ENCODE measurements at places on chromosomes 7 and 10. TPM values are rescaled to one million over a fixed set of nuclear protein-coding genes. Genes with fewer than 3 reads are reported as not detected.

C10orf53 gene
- total RNA-seq = not detected

DNA sequence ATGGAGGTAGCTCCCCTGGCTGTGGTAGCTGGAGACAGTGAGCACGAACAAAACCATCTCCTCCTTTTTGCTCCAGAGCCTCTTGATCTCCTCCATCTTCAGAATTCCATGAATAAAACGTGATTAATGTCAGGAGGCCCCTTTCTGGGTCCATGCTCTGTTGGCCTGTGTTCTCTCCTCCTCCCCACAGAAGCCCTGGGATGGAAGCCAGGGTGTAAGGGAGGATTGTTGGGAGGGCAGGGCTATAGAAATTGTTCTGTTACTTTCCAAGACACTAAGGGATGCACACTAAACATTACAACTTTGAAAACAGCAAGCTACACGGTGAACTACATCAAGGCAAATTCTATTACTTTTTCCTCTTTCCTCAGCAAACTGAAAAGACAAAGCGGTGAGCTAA lies 96.3 kb downstream of the RNF216 start:
- DNase-seq = no peak

GRCh38 chr10:6037422-6037821 lies 24.7 kb downstream of the IL2RA start:
- DNase-seq = peak; percentile 22

DNA sequence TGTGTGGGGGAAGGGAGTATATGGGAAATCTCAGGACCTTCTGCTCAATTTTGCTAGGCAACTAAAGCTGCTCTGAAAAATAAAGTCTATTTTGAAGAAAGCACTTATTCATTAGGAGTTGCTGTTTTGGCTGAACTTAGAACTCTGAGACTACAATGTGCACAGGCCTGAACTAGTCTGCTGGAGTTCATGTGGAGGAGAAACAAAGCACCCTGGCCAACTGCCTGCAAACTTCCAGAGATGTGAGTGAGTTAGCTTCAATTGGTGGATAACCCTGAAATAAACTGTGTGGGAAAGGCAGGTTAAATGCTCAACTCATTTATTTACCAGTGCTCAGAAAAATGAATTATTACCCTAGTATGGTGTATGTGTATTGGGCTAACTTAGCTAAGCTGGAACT lies 17.3 kb upstream of the FAM241B start:
- no peak for DNase-seq

GRCh38 chr10:130369645-130370381 lies 233.6 kb downstream of the GLRX3 start:
- no peak for DNase-seq

DNA sequence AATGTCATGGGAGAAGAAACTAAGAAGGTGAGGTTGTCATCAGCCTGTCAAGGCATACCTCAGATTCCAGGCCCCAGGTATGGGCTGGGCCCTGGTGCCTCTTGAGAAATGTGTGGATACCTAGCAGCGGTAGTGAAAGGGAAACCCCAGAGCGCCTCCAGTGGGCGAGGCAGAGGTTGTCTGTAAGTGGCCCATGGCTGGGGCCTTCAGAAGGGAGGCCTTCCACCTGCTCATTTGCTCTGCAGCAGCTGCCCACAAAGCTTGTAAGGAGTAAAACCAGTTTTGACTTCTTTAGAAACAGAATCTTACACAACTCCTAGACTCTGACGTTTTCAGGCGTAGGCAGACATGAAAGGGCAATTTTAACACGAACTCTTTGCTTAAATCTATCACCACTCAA lies 509.9 kb downstream of the PARD3 start:
- DNase-seq = no peak

- DNase-seq = no peak
Observed at GRCh38 chr7:115146148-115146547, 224.3 kb downstream of the MDFIC start.

STMP1 gene
- total RNA-seq = 29.7 TPM

GRCh38 chr7:22858640-22859561 lies 36.3 kb upstream of the TOMM7 start:
- DNase-seq = no peak

GRCh38 chr7:124536156-124536762 lies 229.3 kb downstream of the GPR37 start:
- DNase-seq = no peak

- DNase-seq = no peak
Observed at GRCh38 chr10:60042262-60042661, 135.9 kb upstream of the CCDC6 start.

DNA sequence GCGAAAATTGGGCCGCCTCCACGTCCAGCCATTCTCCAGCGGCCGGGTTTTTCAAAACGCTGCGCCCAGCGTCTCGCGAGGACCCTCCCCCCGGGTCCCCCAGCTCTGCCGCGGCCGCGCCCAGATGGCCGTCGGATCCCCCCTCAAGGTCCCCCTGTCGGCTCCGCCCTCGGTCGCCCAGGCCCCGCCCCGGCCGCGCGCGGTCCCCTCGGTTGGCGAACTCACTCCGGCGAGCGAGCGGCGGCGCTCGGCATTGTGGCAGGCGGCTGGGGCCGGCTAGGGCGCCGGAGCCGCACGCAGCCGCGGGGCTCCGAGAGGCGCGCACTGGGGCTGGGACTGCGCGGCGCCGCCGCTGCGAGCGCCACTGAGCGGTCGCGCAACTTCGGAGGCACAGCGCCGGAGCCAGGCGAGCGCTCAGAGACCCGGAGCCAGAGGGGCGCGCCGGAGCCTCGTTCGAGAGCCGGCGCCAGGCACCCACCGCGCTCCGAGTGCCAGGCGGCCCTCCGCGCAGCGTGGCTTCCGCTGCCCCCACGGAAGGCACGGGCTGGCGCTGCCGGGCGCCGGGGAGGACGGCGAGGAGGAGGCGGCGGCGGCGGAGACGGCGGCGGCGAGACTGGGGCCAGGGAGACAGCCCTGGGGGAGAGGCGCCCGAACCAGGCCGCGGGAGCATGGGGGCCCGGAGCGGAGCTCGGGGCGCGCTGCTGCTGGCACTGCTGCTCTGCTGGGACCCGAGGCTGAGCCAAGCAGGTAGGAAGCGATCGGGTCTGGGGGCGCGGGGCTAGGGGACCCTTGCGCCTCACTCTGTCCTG lies at the start of gene UNC5B:
Gene UNC5B (plus strand): TSS at position 253 of the 809 bp plus-strand sequence. CDS start 416 bp downstream, at position 669.
- DNase-seq = no peak

SFRP4 gene
- total RNA-seq = not detected

GRCh38 chr7:122383934-122384333 lies 79.4 kb upstream of the FEZF1 start:
- no peak for DNase-seq

GRCh38 chr10:68586606-68587305 lies 26.6 kb downstream of the TET1 start:
- DNase-seq = no peak

- no peak for DNase-seq
Observed at GRCh38 chr10:128854963-128855362, 612.1 kb upstream of the MGMT start.

GRCh38 chr7:48511080-48511479 lies 339.8 kb downstream of the ABCA13 start:
- no peak for DNase-seq

Measured in CD4-positive, alpha-beta memory T cell (primary cell).